ENCODE measurements at places on chromosomes 7 and 10.

DNA sequence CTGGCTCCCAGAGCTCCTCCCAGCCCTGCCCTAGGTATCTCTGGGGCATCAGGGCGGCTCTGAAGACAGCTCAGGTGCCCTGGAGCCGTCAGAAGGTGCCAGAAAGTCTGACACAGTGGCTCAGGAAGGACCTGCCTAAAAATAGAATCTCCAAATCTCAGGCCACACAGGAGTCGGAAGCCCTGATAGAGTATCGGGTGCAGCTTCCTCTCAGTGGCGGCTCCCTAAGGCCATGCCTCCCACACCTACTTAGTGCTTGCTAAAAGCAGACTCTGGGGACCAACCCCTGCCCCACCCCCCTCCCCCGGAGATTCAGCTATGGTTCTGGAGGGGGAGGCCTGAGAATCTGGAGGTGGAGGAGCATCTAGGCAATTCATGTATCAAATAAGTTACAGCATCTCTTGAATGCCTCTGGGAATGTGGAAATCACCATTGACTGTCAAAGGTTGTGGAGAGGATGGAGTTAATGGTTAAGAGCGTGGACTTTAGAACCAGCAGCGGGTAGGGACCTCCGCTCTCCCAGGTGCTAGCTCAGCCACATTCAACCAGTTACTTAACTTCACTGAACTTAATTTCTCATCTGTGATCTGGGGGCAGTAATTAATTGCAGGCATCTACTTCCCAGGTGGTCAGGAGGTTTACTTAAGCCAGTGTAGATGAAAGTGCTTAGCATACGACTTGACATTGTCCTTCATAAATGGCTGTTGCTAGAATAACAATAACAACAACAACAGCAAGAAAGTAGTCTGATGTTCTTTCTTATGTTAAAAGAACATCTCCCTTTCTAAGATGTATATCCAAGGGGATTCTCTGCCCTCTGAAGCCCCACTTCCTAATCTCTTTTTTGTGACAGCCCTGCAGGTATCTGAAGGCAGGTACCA is 38.6 kb upstream of the MXI1 start:
- no peak for DNase-seq

GRCh38 chr10:71727738-71728737 is 8.5 kb upstream of the C10orf105 start:
- DNase-seq, result peak; percentile 73

GRCh38 chr7:12158334-12159060 is 52.6 kb upstream of the TMEM106B start:
- no peak for DNase-seq

DNA sequence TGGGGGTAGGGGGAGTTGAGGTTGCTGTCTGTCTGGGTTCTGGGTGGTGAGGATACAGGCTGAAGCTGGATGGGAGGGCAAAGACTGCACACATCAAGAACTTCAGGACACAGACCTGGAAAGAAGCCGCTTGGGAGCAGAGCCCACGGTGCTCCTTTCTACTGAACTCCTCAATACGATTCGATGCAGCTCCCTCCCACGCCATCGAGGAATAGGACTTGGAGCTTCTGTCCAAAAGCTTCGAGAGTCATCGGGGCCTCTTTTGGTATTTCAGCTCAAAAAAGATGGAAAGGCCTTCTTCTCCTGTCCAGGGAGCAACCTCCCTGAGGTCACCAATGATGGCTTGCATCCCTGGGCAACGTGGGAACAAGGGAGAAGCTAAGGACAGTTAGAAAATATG is 407.1 kb upstream of the MGMT start:
- DNase-seq, result no peak

DNA sequence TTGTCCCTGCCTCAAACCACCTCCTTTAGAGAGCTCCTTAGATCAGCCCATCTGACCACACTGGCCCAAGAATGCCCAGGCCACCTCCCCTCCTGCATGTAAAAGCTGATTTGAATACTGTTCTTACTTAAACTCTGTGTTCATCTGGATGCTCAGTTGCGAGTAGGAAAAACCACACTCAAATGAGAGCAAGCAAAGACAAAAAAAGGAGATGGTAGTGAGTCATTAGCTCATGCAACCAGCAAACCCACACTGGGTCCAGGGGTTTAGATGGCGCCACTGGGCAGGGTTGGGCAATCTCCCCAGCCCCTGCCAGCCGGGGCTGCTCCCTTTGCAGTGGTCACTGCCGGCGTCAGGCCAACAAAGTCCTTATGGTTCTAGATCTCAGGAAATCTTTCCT is 32.7 kb downstream of the TSPAN15 start:
- DNase-seq, result no peak

GRCh38 chr10:100998991-100999741 is 442 bp upstream of the LZTS2 start:
- DNase-seq, result peak; percentile 81

DNA sequence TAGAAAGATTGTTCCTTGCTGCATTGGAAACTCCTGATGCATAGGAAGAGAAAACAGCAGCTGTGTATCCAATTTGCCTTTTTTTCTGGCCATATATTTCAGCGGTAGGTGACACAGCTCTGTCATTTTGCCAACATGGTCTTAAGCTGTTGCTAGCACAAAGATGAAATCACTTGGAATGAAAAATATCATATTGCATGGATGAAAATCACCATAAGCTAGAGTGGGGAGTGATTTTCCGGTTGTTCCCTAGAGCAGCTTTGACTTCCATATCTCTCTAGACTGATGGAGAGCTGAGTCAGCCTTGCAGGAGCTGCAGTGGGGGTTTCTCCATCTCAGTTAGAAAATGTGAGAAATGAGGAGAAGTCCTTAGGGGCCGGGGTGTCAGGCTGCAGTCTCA is 38.3 kb upstream of the BTBD16 start:
- DNase-seq, result no peak

GRCh38 chr7:85456254-85456653 is 269.4 kb upstream of the SEMA3D start:
- no peak for DNase-seq

DNA sequence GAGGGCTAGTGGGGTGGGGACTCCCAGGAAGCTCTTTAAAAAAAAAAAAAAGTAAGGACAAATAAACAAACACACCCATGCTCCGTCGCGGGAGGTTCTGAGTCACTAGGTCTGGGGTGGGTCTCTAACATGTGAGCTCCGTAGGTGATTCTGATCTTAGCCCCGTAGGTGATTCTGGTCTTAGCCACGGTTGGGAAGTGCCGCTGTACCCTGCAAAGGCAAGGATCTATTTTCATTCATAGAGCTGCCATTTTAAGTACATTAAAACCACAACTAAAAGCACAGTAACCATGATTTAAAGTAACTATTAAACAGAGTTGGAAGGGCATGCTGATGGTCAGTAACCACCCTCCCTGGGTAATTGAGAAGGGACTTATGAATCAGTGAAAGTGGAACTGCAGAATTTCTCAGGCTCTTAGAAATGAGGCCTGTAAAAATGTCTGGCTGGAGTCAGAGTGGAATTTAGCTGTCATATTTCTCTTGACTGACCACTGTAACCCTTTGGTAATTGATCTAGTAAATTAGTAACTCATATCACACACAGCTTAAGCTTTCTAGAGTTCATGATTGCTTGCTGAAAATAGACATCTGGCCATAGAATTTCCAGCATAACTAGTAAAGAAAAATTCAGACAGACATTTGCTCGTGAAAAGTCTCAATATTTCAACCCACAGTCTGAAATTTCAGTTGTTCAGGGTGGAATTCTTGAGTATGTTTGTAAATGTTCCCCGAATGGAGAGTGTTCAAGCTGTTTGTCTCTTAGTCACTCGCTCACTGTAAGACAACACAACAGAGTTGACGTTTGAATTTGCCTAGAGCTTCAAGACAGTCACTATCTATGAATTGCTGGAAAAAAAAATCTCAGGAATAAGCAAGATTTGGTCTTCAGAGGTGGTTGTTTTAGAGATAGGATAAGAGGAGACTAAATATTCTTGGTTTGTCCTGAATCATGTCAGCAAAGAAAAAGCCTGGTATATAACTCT is 34.2 kb upstream of the TCF7L2 start:
- no peak for DNase-seq

- peak; percentile 14 for DNase-seq
These were observed 7.4 kb downstream of the INPP5A start for GRCh38 chr10:132544744-132545658.
